ENCODE measurements at places on chromosomes 1 and 21. TPM values are rescaled to one million over a fixed set of nuclear protein-coding genes. Genes with fewer than 3 reads are reported as not detected.

DNA sequence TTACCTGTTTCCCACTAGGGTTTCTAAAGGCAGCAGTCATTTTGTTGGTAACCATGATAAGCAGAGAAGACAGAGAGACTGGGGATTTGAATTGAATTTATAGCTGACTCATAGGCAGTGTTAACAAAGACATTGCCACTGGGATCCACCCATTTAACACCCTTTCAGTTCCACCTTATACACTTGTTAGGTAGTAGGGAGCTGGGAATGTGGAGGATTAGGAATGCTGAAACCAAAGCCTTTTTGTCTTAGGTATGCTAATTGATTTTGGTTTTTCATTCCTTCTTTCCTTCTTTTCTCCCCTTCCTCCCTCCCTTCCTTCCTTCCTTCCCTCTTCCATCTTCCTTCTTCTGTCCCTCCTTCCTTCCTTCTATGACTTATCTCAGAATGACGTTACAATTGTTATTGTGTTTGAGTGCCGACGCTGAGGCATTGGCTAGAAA lies 7.5 kb upstream of the EVI5 start:
- H3K36me3 ChIP-seq: no peaks in the 10 kb centered on the region
- no peak for DNase-seq
- no peak overlapping the region for H3K27ac ChIP-seq

Gene LAD1
- 7.4 TPM for total RNA-seq

- H3K27ac ChIP-seq: no peak overlapping the region
- DNase-seq: no peak
- no peaks in the 10 kb centered on the region for H3K27me3 ChIP-seq
Measured at GRCh38 chr1:173413271-173413707, 63.8 kb upstream of the PRDX6 start.

Gene ARHGEF19
- total RNA-seq: 17.8 TPM
